ENCODE measurements at places on chromosomes 1 and 21.
A peak's percentile ranks its signal among the peaks of the same experiment; 100 is the strongest.

DNA sequence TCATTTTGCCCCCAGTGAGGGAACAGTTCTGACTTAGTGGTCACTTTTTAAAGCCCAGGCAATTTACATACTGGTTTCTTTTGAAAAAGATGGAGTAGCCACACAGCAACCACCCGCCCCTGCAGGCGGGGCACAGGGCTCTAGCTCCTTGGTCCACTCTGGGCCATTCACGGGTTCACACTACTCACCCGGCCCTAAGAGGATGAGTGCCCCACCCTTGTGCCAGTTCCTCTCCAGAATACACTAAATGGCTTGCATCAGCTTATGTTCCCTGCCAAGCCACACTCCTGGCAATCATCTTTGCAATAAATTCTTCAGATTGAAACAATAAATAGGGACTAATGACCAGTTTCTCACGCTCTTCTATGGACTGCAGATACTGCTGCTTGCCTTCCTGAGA lies 15.7 kb upstream of the ATP13A2 start:
- peak; percentile 79 for DNase-seq

- DNase-seq: no peak
Measured at GRCh38 chr1:204975568-204976235, 67.3 kb upstream of the CNTN2 start.

GRCh38 chr1:29563092-29563491 lies 326.8 kb downstream of the PTPRU start:
- no peak for DNase-seq

GRCh38 chr1:154241703-154242351 lies 21.1 kb downstream of the UBAP2L start:
- no peak for DNase-seq

DNA sequence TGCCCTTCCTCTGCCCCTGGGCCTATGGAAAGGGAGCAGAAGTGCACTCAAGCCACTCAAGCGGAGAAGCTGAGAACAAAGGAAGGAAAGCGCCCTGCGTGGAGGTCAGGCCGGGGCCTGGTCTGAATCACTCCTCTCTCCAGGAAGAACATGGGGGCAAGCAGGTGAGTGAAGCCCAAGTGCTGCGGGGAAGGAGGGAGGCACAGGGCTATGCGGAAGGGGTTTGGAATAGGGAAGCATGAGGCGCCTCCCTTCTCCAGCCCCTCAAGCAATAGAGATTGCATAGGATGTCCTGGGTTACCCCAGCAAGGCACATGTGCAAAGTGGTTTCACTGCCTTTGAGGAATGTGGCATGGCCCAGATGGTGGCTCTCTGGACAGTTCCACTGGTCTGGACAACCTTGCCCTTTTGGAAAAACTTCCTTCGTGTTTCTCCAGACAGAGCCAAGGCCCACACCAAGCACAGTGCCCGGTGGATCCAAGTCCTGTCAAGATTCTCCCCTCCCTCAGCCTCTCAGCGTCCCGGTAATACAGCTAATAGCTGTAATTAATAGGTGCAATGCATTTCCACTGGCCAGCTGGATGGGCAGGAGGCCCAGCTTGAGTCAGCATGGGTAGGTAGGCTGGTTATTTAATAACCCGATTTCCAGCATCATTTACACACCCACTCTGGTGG lies 13.7 kb downstream of the BLACAT1 start:
- peak; percentile 58 for DNase-seq

- DNase-seq: no peak
Measured at GRCh38 chr1:241834733-241835377, 13.1 kb upstream of the EXO1 start.

GRCh38 chr1:182998482-182998881 lies 24.7 kb upstream of the LAMC1 start:
- DNase-seq: no peak

GRCh38 chr21:42480736-42481135 lies 15.3 kb downstream of the RSPH1 start:
- DNase-seq: no peak
